ENCODE measurements at places on chromosomes 4 and X.

DNA sequence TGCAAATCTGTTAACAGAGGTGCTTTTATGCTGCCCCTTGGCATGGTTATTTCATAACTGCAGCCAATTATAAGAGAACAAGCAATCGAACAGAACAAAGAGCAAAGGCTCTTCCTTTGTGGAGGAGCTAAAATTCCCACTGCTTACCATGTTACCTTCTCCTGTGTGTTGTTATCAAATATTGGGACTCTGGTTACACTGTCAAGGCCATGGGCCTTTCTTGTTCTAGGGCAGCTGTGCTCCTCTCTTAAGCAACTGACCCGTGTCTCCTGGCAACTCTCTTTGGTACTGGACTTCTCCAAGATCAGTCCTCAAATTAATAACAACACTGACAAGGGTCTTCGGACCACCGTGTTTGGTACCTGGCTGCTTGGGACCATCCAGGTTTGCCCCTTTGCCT is 12.1 kb upstream of the OPN1LW start:
- DNase-seq = no peak

GRCh38 chrX:125736008-125736729 is 416.5 kb downstream of the TEX13C start:
- no peak for DNase-seq

- DNase-seq = no peak
Measured at GRCh38 chr4:95167805-95168204, 381.0 kb downstream of the UNC5C start.

DNA sequence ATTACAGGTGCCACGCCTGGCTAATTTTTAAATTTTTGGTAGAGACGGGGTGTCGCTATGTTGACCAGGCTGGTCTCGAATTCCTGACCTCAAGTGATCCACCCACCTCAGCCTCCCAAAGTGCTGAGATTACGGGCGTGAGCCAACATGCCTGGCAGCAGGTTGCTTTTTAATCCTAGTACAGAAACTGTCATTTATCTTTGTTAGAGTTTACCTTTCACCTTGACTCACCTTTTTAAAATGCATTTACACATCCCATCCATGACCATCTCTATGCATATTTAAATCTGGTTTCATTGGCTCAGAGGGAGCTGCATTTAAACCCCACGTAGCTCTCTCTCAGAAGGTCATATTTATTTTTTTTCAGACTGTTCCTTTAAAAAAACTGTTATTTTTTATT is 31.9 kb downstream of the SLC16A2 start:
- DNase-seq = no peak

GRCh38 chrX:105869701-105870100 is 47.4 kb downstream of the NRK start:
- no peak for DNase-seq

GRCh38 chr4:130542953-130543352 is 1447.0 kb downstream of the C4orf33 start:
- no peak for DNase-seq

DNA sequence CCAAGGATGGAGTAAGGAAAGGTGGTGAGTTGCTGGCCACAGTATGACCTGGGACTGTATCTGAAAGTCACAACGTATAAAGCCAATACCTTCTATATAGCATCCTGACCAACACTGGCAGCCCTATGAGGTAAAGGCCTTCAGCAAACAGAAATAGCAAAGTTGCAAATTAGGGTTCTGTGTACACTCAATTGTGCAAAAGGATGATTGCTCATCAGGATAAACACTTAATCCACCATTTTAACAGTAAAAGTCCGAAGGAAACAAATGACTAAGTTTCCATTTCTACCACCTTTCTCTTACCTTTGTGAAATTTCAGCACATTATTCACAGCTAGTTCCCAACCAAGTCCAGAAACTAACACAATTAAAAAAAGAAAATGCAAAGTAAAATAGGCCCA is 1.4 kb upstream of the FNIP2 start:
- no peak for DNase-seq

DNA sequence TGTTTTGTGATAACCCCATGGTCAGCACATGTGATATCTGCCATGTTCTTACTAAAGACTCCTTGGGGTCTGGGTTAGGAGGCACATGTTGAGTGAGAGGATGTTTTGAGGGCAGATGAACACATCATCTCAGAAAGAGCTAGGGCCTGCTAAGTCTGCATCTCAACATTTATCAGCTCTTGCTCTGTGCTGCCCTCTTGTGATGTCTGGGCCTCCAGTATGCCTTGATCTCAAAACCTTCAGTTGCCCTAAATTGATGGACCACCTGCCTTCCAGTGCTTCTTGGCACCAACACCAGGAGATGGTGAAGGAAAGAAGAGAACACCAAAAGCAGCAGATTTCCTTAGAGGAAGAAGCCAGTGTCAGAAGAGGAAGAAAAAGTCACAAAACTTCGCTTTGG is 22.5 kb downstream of the MID1 start:
- no peak for DNase-seq

DNA sequence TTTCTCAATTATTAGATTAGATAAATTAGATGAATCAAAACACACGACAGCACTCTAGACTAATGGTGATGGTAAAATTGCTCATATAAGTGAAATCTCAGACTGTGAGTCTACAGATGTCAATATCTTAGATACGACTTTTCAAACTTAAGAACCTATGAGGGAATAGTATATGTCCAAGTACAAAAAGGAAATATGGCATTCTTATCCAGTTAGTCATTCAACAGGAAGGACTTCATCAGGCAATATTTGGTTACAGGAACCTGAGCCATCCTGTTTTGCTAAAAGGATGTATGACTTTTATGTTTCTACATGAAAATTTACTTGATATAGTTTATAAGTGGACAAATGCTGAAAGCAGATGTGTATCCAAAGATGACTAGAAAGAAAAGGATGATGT is 107.0 kb downstream of the CT47B1 start:
- no peak for DNase-seq
